GM10248 (cell line): ENCODE measurements at places on chromosomes 16 and 17.
A peak's percentile ranks its signal among the peaks of the same experiment; 100 is the strongest.

DNA sequence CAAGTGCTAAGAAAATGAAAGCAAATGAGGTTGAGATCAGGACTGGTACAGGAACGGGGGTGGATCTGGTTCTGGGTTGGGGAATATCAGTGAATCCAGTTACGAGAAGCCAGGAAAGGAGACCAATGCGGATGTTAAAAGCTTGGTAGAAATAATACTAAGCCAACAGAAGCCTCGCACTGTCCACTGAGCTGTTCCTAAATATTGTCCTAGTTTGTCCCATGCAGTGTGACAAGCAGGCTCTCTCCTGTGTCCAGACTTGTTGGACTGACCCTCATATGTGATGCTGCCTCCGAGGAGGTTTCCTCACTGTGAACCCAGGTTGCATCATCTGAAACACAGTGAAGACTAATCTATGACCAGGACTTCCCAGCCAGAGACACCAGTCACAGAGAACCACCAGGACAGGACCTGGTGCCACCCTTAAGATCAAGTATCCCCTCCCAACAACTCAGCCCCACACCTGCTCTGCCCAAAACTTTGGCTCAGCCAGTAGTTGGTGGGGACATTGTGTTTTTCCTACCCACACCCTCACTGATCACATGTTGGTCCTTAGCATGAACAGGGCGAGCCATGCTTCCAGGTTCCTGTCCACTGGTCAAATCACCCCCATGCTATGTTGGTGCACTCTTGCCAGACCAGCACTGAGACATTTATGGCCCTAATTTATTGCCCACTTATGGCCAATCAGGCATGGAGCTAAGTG, 32.7 kb upstream of the SCNN1B start:
- DNase-seq: no peak

DNA sequence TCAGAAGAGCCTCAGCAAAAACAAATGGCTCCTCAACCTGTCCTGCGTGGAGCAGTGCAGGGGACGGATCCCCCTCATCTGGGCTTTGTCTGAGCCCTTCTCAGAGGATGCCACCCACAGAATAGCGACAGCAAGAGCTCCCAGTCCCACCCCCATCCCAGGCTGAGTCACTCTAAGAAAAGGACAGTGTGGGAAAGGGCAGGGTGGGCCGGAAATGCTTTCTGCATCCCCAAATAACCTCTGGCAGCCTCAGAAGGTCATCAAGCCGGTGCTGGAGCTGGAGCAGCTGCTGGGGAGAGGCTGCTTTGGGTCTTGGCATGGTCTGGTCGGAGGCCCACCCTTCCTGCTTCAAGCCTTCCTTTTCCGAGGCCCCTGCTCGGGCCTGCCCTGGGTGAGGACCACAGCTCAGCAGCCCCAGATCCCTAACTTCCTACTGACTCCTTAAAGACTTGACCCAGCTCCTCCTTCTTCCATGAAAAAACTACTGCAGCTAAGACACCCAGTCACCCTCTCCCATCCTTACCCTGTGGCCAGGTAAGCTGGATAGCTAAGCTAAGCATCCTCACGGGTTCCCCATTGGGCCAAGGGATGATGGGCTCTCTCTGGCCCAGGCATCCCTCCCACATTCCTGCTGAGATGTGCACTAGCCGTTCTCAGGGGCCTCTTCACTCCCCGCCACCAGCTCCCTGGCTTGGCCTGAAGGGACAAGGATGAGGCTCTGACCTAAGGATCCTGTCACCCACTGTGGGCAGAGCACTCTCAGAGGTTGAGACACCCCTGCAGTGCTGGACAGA, 8.7 kb downstream of the SLC12A4 start:
- DNase-seq: no peak

- no peak for DNase-seq
Observed at GRCh38 chr17:2452216-2452750, 51.4 kb upstream of the MNT start.

DNA sequence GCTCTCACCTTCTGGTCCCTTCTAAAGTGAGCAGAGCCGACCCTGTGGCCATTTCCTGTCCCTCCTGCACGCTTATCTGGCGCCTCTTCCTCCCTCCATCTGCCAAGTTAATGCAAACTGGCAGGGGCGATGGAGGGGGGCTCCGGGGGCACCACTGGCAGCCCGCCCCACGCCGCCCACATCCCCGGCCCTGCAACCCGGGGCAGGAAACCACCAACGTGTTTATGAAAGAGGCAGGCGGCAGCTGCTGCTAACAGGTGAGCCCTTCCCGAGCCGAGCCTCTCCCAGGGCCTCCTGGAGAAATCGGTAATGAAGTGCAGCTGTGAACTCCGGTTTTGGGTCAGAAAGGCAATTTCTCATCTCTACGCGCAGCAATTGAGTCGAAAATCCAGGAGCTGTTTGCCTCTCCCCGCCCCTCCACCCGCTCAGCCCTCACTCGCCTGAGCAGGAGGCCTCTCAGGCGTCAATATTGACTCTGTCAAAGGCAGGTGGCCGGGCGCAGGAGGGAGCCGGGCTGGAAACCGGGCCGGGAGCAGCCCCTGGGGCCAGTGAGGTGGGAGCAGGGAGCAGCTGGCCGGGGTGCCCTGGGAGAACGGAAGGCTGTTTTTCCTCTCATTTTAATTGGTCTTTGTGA, 164.4 kb upstream of the GSE1 start:
- DNase-seq: no peak

DNA sequence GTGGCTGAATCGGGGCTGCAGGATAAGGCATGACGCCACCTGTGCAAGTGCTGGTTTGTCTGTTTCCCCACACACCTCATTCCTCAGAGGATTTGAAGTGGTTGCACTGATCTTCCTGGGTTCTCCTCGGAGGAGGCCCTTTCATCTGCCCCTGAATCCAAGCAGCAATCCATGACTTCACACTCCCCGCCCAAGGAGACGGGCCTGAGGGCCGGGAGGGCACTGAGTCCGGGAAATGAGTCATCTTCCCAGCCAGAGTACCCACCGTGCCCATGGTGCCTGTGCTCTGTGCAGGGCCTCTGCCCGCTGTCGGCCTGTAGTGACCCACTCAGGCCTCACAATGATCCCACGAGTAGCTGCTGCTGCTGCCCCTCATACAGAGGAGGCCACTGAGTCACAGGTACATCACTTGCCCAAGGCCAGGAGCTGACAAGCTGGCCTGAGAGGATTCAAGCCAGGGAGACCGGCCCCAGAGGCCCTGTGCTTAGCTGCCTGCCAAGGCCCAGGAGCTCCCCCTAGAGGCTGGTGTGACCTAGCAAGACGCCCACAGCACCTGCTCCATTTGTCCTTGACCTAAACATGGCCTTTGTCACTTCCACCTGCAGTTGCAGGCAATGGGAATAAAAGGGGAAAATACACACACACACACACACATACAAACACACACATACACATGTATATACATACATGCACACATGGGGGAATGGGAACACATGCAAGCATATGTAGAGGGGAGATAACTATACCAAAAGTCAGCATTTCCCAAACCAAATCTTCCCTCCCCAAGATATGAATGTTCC, 240.0 kb downstream of the C16orf95 start:
- peak; percentile 67 for DNase-seq

- DNase-seq: no peak
Observed at GRCh38 chr17:4768298-4768697, 3.4 kb upstream of the TM4SF5 start.

GRCh38 chr17:40547079-40547784, 18.0 kb downstream of the CCR7 start:
- DNase-seq: no peak
